AG10803 (cell line): ENCODE measurements at places on chromosomes 5 and 9.
A peak's percentile ranks its signal among the peaks of the same experiment; 100 is the strongest.

GRCh38 chr9:70120834-70121510, 77.3 kb downstream of the MAMDC2 start:
- peak; percentile 94 for DNase-seq

DNA sequence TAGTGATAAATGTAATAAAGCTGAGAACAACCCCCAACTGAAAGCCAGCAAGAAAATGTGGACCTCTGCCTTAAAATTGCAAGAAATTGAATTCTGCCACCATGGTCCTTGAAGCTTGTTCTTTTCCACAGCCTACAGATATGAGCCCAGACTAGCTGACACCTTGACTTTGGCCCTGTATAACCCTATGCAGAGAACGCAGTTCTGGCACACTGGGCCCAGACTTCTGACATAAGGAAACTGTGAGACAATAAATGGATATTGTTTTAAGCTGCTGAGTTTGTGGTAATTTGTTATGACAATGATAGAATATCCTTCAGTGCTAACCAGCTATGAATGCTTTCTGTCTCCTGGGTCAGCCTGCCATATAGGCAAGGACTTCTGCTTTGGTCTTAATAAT, 315.6 kb upstream of the RIOK2 start:
- DNase-seq: no peak

DNA sequence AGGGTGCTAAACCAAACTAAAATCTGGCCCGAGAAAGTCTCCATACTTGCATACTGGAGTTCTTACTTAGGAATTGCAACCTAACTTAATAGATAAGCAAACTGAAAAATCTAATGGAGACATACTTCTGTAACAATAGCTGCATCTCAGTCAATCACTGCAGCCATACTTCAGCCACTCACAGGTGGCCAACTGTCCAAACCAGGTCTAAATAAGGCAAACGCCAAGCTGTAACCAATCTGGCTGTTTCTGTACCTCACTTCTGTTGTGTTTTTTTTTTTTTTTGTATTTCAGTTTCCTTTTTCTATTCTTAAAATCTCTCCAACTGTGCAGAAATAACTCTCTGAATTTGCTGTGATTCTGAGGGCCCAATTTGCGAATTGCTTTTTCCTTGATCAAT, 4.4 kb upstream of the NDUFB6 start:
- no peak for DNase-seq

DNA sequence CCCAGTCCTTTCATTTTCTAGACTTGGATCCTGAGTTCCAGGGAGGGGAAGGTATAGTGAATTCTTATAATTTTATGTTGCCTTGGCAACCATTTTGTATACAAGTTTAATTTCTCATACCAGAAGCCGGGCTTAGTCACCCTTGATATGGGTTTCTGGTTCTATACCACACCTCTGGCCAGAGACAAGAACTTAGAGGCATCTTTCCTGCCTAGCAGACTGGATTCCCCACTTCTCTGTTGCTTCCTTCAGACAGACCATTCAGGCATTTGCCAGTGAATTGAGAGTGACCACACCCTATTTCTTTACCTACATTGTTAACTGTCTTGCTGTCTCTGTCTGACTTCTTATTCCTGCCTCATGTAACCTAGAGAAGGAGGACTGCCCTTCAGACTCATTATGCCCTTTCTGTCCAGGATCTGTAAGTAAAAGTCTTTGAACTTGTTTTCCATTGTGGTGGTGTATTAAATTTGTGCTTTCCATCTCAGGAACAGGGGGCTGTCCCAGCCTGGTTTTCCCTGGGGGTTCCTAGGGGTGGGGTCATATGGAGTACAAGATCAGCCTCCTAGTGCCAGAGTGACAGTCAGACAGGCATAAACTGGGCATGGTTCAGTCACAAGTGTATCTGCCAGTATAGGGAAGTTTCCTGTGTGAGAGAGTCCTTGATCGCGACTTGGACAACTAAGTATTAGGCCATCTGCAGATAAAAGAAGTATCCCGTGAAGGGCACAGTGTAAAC, 27.4 kb downstream of the TNFSF8 start:
- no peak for DNase-seq

- no peak for DNase-seq
Observed at GRCh38 chr9:2939368-2939767, 95.5 kb upstream of the PUM3 start.

DNA sequence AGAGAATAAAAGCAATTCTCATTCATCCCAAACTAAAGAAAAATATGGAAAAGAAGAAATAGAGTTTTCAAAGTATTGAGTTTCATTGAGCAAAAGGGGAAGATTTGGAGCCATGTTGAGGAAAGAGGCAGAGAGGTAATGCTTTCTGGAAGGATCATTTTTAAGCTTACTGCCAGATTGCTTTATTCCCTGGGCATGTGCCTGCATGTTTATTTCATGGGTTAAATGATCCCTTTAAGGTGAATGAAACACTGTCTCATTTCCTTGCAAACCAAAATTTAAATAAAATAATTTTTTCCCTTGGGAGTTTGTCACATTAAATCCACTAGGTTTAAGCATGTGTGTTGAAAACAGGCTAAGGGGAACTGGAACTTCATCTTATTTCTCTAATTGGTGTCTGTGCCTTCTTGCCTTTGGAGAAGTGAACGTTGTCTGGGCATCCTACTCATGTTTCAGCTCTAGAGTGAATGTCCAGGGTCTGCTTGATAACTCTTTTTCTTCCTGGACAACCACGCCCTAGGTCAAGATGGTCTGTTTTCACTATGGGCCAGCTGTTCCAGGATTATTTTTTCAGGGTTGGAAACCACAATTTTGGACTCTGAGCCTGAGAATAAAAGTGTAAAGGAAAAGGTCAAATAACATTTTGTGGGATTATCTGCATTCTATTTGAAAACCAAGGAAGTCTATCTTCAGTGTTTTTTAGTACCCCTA, 114.1 kb upstream of the ELL2 start:
- no peak for DNase-seq
